CD4-positive, alpha-beta T cell treated with Interleukin-2 at 100 ng/mL for 4 hours (primary cell): ENCODE measurements at places on chromosomes 6 and 20.

- no peak for DNase-seq
Measured at GRCh38 chr6:121503589-121503991, 68.1 kb downstream of the GJA1 start.

DNA sequence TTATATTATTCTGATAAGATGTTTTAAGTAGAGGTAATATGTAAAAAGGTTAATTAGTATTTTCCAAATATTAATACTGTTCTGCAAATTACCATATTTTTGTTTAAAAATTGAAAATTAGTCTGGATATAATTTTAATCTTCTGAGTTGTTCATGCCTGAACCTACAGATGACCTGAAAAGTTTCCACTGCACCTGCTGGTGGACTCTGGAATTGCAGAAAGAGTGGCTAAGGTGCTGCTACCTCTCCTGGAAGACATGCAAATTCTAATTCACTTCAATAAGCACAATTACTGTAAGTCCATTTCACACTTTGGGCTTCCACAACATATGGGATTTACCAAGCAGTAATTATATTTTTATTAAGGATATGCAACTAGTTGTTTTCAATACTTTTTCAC, 77.7 kb upstream of the OLIG3 start:
- DNase-seq, result peak; percentile 69

DNA sequence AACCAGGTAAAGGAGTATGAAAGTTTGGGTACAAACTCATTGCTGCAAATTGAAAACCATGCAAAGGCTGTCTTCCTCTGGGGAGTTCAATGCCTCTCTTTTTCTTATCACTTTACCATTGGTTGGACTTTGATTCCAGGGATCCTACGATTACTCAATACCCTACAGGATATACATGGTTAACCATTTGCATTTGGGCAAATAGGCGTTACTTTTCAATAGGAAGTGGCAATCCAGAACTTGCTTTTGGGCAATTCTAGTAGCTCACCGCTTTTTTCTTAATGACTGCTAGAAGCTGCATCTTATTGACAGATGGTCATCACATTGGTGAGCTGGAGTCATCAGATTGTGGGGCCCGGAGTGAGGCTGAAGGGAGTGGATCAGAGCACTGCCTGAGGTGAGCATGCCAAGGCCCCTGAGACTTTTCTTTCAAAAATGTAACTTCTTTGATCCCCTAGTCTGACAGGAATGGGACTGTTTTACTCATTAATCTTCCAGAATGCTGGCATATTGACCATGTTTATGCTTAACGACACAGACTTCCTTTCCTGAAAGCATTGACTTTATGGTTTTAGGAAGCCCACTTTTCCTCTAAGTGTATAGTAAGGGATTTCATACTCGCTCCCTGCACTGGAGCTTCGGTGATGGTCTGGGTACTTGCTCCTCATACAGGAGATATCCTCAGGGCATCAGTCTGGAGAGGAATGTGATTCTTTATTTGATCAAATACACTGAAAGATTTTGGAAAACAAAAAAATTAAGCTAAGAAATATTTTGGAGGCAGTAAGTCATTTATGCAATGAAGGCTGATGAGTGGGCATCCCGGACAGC, at the start of gene CCR6:
CCR6 (plus strand) TSS at position 270 of the 831 bp plus-strand sequence. CDS start 13,039 bp downstream, outside the sequence.
- no peak for DNase-seq

DNA sequence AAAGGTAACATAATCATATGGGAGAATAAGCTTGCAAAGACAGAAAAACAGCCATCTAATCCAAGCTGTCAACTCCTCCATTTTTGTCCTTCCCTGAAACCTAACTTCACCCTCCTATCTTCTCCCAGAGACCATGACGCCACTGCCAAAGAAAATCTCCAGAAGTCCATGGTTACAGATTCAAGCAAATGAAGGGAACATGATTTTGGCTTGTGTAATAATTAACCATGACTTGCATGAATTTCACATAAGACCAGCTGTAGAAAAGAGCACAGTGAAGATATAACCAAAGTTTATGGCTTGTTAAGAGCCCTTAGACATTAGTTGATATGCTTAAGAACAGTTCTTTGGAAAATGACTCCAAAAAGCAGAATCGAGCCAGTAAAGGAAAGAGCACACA, 342.1 kb upstream of the NRSN1 start:
- no peak for DNase-seq

DNA sequence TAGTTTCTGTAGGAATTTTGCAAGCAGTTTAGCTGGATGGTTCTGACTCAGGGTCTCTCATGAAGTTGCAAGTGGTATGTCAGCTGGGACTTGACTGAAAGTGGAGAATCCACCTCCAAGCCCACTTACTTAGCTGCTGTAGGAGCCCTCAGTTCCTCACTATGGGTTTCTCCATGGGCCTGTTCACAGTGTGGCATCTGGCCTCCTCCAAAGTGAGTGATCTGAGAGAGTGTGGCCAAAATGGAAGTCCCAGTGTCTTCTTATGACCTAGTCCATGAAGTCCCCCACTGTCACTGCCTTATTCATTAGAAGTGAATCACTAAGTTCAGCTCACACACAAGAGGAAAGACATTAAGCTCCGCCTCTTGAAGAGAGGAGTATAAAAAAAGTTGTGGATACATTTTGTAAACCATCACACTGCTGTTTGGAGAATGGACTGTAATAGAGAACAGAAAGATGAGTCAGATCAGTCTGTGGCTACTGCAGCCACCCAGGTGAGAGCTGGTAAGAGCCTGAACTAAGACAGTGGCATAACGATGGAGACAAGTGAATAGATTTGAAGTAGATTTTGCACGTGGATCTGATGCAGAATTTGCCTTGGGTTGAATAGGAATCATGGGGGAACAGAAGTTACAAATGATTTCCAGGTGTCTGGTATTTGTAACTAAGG, 4.9 kb upstream of the NELFCD start:
- no peak for DNase-seq

DNA sequence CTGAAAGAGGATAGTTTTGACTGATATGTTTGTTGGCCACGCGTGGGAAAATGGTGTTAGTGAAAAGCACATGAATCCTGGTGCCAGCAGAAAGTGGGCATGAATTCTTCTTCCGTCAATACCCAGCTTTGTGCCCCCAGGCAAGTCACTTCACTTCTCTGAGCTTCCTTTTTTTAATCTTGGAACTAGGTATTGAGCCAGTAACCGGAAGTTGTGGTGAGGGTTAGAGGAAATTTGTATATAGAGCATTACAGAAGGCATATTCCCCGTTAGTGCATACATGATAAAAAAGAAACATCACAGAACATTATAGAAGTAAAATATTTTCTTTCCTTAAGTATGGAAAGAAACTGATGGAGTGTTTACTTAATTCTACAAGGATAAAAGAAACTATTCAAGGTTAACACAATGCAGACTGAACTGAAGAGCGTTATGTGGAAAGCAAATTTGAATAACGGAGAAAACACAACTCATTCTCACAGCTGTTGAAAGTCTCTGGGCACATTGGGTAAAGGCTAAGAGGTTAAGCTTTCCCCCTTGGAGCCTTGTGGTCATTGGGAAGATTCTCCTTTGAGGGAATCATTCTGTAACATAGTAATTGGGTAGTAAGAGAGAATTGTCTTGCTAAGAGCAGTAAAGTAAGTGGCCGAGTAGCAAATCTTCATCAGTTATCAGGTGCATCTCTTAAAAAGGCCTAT, 223.1 kb downstream of the BCAS1 start:
- DNase-seq, result no peak

DNA sequence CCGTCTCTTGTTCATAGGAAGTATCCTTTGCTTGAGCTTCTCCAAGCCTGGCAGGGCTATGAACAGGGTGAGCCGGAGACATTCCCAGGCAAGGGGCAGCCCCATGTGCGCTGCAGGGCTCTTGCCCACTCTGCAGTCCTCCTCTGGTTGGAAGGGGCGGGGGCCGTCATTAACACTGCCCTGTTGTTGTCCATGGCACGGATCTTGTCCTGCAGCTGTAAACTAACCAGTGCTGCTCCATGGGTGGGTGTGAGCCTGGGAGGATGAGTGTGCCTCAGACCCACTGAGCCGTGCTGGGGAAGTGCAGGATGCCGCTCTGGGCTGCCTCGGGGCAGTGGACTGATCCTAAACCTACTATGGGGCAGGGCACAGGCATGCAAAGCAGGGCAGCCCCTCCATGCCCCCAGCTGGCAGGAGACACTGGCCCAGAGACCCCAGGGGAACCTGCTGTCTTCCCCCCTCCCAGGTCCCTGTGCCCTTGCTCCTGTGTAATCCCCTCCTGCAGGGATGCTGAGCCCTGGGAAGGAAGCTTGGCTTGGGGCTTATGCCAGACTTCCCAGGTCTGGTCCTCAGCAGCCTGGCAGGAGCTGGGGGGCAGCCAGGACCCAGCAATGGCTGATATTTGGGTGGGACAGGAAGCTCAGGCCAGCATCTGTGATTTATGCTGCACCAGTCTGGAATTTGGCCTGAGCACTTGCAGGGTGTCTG, 8.5 kb downstream of the EBF4 start:
- DNase-seq, result no peak

DNA sequence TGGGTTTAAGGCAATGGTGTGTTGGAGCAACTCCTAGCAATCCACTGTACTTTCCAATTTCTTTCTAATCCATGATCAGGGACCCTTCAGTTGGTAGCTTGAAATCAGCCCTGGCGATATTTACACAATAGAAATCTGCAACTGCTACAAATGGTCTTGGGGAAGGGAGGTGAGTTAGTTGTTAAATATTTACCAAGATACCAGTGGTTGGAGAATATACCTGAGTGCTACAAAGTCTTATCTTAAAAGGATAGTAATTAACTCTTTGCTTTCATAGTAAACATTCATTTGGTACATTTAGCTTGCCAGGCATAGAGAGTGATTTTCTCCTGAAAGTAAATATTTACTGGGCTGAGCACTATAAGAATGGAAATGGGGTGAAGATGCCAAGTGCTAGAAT, 568.2 kb downstream of the BCKDHB start:
- DNase-seq, result no peak

DNA sequence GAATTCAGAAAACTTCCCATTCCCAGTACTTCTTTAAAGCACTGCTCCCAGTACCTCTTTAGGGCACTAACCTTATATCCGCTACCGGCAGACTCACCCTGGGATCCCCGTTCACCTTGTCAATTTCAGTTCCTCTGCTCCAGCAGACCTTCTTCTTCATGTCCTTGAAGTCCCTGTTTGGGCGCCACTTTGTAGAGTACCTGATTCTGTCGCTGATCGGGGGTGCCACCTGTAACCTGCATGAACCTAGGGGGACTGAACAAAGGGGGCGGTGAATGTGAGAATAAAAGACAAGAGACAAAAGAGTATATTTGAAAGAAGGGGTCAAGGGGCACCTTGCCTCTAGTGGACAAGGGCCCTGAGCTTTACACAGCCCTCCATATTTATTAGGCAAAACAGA, 4.9 kb upstream of the GINS1 start:
- DNase-seq, result no peak

DNA sequence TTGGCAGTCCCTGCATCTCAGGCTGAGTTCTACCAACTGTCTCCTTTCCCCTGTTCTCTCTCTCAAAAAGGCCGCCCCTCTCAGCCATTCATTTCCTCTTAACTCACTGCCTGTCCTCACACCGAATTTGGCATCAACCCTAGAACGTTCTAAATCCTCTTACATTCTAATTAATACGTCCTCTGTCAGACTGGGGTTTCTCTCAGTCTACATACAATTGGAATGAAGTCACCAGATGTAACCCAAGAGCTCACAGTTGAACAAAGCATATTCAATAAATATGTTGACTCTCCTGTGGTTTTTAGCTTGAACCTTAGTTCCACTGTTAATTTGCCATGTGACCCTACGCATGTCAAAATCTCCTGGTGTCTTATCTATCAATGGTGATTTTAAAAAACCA, 269.6 kb downstream of the CLIC5 start:
- DNase-seq, result no peak

GRCh38 chr20:23774081-23774480, 23.3 kb upstream of the CST1 start:
- no peak for DNase-seq

- no peak for DNase-seq
Measured at GRCh38 chr20:59723607-59724456, 119.5 kb downstream of the PHACTR3 start.

DNA sequence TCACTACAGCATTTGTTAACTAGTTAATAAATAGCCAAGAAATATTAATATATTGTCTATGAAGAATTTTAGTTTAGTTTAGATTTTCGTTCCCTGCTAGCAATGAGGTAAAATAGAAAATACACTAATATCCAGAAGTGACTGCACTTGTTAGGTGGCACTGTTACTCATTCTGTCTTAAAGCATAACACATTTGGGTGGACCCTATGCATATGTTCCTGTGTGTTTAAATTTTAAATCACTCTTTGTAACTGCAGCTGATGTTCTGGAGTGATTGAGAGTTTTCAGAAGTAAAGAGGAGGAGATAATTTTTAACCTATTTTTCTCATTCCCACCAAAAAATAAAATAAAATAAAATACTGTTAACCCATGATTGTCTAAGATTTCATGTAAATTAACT, 73.9 kb upstream of the SOX4 start:
- DNase-seq, result no peak

DNA sequence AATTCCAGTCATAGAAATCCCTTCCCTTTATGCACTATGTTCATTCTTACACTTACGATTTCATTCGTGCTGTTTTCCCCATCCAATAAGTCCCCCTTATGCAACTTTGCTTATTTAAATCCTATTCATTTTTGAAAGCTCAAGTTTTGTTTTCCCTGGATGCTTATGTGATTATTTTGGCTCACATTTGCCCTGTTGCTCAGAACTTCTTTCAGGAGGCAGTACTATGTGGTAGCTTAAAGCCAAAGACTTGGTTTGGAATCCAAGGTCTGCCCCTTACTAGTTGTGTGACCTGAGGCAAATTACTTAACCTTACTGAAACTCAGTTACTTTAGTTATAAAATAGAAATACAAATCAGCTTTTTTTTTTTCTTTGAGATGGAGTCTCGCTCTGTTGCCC, 59.6 kb downstream of the MOXD1 start:
- DNase-seq, result no peak

DNA sequence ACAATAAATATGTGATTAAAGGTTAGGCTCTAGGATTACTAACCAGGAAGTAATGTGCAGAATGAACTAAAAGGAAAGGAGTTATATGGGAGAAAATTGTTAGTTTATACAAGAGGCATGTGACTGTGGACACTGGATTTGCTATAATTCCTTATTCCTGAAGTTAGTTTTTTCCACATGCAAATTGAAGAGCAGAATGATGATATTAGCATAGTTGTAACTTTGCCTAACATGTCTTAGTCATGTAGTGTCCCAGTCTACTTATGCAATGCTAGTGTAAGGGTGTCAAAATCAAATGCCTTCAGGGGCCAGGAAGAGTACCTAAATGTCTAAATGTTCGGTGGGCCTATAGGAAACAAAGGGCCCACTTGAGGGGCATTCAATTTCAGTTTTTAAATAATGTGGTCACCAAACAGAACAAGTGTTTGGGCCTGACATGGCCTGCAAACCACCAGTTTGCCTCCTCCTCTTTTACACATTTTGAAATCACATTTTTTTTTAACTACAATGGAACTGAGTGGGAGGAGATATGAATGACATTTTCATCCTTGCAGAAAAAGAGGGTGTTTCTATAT, 28.0 kb upstream of the CEP85L start:
- no peak for DNase-seq

DNA sequence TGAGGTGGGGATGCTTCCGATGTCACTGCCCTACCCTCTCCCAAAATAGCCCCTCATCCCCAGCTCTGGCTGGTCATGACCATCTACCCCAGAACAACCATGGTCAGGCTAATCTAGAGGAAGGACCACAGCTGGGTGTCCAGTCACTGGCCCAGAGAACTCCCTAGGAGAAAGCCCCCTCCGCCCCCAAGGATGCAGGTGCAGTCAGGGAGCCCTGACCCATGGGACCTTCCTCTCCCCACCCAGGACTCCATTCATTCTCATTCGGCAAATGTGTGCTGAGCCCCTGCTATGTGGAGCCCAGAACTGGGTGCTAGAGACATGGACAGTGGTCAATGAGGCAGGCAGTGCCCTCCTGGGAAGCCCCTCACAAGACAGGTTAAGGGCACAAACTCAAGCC, 60.5 kb downstream of the JPH2 start:
- no peak for DNase-seq

GRCh38 chr6:34941421-34941820, 52.4 kb downstream of the ANKS1A start:
- DNase-seq, result no peak
